Karpas-422 (cell line): ENCODE measurements at places on chromosomes 4 and X. TPM values are rescaled to one million over a fixed set of nuclear protein-coding genes. Genes with fewer than 3 reads are reported as not detected.

The MAGEC1 gene
- not detected in 2 replicates for total RNA-seq

The PRICKLE3 gene
- 4.0 and 15.5 TPM in 2 replicates for total RNA-seq

The ASB9 gene
- total RNA-seq = not detected in 2 replicates

GRCh38 chr4:82981138-82981537 is 29.5 kb downstream of the LIN54 start:
- DNase-seq = peak; percentile 6

DNA sequence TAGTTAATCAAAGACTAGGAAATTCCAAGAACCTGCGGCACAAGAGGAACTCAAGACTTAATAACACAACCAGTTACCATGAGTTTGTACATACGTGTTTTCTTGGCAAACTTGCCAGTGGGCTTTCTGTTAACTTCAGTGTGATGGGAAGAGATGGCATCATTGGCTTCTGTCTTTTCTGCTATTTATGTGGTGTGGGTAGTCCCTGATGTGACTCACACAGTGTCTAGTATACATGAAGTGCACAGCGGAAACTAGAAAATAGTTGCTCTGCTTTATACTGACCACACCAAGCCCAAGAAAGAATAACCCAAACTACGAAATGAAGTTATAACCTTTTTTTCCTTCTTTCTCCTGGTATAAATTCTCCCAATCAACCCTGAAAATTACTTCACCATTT is 24.5 kb downstream of the DAPP1 start:
- DNase-seq = no peak

GRCh38 chr4:28238876-28239275 is 1378.2 kb downstream of the STIM2 start:
- DNase-seq = no peak

GRCh38 chr4:48997962-48998361 is 11.9 kb downstream of the CWH43 start:
- DNase-seq = no peak
